Cardiac muscle cell (in vitro differentiated cells and primary cell): ENCODE measurements at places on chromosomes 1 and 21.
A peak's percentile ranks its signal among the peaks of the same experiment; 100 is the strongest.

DNA sequence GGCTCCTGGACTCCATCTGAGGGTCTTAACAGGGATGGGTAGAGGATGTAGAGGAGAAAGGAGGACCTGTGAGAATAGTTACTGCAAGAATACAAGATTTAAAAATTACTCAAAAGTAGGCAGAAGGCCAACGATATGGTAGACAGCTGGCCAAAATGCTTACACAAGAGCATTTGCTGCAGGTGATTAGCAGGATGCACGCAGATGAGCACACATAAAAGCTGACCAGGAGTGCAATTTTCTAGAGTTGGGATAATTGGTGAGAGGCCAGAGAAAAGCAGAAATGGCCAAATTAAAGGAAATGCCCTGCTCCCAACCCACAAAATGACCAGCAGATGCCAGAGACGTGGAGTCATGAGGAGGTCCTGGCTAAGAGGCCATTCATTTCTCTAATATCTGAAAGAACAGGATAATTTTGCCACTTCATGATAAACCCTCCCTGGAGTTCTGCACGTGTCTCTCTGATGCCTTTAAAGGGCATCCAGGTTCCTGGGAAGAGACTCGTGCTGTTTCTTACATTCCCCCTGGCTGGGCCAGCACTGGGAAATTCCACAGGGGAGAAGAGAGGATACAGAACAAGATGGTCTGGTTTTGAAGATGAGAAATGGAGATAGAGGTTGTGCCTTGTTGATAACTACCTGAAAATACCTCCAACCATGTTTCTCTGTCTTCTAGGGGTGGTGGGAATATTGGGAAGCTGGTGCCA lies 62.3 kb upstream of the KCNA3 start:
- H3K4me3 ChIP-seq: no peak overlapping the region
- no peak overlapping the region for H3K27ac ChIP-seq
- DNase-seq: no peak
- H3K27me3 ChIP-seq: peaks cover under 1% of the 10 kb centered on the region

- no peaks in the 10 kb centered on the region for H3K27me3 ChIP-seq
- DNase-seq: no peak
- H3K36me3 ChIP-seq: no peaks in the 10 kb centered on the region
- H3K4me3 ChIP-seq: no peak overlapping the region
- H3K4me1 ChIP-seq: peaks cover 8% of the 10 kb centered on the region
These were observed 26.4 kb downstream of the SHISAL2A start for GRCh38 chr1:52659356-52659755.

DNA sequence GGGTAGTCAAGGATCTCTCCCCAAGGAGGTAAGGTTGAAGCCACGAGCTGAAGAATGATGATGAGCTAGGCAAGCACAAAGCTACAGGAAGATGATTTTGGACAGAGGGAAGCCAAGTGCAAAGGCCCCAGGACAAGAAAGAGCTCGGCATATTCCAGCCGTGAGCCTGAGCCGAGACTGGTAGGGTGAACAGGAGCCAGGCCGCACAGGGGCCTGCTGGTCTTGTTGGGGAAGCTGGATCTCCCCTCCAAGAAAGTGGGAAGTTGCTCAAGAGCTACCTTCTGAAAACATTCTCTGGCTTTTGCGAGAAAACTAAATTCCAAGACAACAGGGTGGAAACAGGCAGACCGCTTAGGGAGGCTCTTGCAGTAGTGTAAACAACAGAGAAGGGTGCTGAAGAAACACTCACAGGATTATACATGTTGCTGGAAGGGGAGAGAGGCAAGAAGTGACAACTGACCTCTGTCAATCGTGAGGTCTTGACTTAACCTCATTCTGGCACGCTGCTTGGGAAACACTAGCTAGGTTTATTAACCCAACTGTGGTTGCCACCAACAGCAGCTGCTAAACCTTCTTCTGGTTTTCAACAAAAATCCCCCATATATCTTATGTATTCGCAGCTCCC lies 625.2 kb downstream of the SMYD3 start:
- H3K4me3 ChIP-seq: no peak overlapping the region
- DNase-seq: peak; percentile 45
- H3K36me3 ChIP-seq: no peaks in the 10 kb centered on the region
- no peaks in the 10 kb centered on the region for H3K27me3 ChIP-seq
- no peak overlapping the region for H3K27ac ChIP-seq
- peaks cover 6% of the 10 kb centered on the region for H3K4me1 ChIP-seq

GRCh38 chr21:37164742-37165141 lies 91.7 kb downstream of the TTC3 start:
- no peak overlapping the region for H3K27ac ChIP-seq
- H3K27me3 ChIP-seq: no peaks in the 10 kb centered on the region
- H3K4me1 ChIP-seq: no peaks in the 10 kb centered on the region
- H3K36me3 ChIP-seq: peaks cover 65% of the 10 kb centered on the region

- no peak overlapping the region for H3K27ac ChIP-seq
- no peak overlapping the region for H3K4me3 ChIP-seq
- no peaks in the 10 kb centered on the region for H3K4me1 ChIP-seq
- H3K27me3 ChIP-seq: no peaks in the 10 kb centered on the region
- DNase-seq: no peak
These were observed 83.4 kb downstream of the VPS26C start for GRCh38 chr21:37183749-37184148.
